Activated naive CD4-positive, alpha-beta T cell (primary cell): ENCODE measurements at places on chromosomes 5 and 9.

- no peak for DNase-seq
These were observed 22.2 kb downstream of the ITGA1 start for GRCh38 chr5:52809884-52810283.

- DNase-seq: peak; percentile 57
These were observed 24.3 kb upstream of the POMT1 start for GRCh38 chr9:131478421-131478868.

DNA sequence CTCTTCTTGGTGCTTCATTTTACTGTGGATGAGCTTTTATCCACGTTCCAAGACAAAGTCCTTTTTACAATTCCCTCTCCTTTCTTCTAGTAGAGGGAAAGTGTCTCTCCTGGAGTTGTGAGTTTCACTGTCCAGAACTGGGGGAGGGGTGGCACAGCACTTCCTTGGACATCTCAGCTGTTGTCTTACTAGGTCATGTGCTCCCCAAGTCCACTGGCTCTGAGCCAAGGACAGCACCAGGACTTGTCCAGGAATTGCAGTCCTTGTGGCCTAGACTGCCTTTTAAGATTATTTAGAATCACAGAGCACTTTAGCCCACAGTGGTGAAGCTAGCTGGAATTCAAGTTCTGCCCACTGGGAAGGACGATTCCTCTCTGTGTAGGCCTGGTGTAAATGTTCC, 700.2 kb upstream of the PTPRD start:
- DNase-seq: no peak

GRCh38 chr9:74977287-74977686, 24.6 kb upstream of the C9orf40 start:
- DNase-seq: no peak

DNA sequence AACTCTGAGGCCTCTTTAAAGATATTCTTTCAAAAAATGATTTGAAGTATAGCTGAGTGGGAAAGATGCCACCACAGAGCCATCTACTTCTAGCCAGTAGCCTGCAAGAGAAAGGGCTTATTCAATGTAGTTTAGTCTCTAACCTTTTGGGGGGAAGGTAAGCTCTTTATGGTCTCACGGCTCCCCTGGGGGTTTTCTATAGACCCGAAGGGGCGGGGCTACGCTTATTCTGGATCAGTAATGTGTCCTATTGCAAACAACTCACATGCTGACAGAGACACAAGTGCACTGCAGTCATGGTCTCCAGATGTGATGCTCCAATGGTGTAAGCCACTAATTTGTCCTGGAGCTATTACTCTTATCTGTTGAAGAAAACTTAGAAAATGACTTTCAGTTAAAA, 53.4 kb upstream of the RPS23 start:
- no peak for DNase-seq

DNA sequence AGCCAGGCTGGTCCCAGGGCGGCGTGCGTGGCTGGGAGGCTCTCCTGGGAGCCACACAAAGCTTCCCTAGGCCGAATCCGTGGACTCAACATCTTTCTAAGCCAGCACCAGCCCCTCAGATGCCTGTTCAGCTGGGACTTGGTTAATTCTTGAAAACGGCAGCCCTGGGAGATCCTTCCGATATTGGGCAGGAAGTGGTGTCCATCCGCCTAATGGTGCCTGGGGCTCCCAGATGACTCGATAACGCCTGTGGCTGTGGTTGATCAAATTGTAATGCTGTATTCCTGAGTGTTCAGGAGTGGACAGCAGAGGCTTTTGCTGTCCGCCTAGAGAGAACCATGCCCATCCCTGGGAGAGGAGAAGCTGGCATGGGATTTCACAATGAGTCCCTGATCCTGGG, 14.1 kb downstream of the KCNT1 start:
- no peak for DNase-seq

DNA sequence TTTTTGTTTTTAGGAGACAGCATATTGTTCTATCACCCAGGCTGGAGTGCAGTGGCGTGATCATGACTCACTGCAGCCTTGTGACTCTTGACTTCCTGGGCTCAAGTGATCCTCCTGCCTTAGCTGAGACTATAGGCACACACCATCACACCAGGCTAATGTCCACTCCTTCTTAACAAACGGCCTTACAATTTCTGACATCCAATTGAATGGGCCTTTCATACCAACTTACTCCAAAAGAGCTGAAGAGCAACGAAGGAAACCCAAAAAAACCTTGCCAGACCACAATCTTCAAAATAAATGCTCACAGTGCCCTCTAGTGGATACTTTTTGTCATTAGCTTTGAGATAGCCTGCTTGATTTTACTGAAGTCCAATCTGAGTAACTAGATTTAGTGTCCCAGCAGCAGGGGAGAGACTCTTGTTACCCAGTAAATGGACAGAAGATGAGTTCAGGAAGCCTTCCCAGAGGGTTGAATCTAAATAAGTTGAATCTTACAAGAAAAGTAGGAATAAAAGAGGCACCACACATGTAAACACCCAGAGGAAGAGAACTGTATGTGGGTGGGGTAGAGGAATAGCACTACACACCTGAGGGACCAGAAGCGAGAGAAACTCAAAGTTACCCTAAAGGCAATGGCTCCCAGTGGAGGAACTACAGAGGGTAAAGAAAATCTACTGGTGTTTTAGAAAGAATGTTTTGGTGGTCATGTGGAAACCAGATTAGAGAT, 9.3 kb downstream of the ZNF622 start:
- no peak for DNase-seq
